ENCODE measurements at places on chromosomes 12 and 14. TPM values are rescaled to one million over a fixed set of nuclear protein-coding genes. Genes with fewer than 3 reads are reported as not detected.

DNA sequence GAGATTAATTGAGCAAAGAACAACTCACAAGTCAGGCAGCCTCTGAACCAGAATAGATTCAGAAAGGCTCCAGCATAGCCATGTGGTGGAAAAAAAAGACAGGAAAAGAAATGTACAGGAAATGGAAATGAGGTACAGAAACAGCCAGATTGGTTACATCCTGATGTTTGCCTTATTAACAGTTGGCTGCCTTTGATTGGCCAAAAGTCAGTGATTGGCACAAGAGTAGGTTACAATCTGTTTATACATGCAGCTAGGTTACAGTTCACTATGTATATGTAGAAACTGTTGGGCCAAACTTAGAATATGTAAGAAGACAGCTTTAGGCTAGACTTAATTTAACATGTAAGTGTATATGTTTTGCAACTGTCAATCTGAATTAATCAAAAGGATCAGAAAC is 118.9 kb downstream of the UNC79 start:
- no peak for DNase-seq

GRCh38 chr14:101489092-101489760 is 72.1 kb upstream of the DIO3 start:
- no peak for DNase-seq

DNA sequence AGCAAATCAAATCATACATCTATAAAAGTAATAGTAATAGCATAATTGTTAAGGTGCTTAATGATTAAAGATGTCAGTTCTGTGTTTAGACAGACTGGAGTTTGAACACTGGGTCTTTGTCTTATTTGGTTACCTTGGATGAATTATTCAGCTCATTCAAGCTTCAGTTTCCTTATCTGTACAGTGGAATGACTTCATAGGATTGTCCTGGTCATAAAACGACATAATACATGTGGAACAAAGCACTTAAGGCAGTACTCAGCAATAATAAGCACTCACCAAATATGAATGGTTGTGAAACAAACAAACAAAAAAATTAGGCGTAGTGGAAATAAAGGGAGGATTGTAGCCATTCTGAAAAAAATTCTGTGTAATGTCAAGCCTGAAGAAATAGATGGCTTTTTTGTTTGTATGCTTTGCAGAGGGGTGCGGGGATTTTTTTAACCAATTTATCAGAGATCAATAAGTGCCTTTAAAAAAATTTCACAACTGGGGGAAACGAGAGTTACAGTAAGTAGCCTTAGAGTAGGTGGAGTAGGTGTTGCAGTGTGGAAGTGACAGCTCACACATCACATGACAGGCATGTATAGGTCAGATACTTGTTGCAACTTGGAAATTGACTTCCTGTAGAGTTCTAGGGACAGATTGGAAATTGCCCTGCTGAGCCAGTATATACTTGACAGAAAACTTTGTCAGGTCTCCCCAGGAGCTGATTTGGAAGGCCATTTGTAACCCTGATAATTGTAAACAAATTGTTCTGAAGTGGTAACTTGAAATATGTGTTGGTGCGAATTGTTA is 157.7 kb downstream of the SLC15A5 start:
- no peak for DNase-seq

DNA sequence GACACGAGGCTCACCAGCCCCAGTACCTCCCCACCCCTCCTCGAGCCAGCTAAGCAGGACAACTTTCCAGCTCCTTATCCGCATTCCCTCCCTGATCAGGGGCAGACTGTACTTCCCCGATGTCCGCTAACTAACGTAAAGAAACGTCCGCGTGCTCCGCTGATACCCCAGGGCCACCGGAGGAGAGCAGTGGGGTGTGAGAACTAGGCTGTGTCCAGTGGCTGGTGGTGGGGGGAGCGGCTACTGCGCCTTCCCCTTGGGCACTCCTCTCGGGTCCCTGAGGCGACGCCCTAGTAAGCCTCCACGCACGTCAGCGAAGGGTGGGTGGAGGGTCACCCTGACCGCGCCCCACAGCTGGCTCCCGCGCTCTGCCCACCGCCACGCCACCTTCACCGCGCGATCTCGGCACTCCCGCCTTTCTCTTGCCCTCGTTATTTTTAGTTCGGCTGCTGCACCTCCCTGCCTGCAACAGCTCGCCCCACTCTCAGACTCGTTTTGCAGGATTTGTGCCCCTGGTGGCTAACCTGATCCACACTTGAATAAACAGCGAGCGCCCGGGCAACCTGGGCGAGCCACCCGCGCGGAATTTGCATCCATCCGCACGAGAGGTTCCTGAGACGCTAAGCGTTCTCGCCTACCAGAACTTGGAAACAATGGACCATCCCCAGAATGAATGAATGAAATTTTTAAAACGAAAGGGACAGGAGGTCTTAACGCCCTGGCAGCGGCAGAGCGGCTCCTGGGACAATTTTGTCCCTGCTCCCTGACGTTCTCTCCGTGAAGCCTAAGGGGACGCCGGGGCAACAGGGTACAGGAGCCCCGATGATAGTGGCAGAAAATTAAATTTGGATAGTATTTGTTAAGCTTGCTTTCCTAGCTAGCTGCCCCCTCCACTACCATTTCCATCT is 6.9 kb upstream of the BMP4 start:
- DNase-seq = peak; percentile 76

DNA sequence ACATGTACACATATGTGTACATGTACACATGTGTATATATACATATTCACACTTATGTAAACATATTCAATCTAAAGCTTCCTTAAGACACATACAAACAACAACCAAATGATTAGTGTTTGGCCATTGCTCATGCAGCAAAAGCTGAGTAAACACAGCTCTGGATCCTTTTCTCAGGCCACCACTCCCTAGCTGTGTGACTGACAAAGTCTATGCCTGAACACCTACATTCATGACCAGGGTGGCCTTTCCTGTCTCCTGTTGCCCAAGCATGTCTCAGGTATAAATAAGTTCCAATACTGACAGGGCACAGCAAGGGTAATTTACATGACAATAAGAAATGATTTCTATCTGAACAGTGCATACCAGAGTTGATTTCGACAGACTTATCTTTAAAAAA is 1.4 kb upstream of the PTPRO start:
- DNase-seq = no peak

GRCh38 chr12:22781339-22781738 is 156.4 kb downstream of the ETNK1 start:
- no peak for DNase-seq

DNA sequence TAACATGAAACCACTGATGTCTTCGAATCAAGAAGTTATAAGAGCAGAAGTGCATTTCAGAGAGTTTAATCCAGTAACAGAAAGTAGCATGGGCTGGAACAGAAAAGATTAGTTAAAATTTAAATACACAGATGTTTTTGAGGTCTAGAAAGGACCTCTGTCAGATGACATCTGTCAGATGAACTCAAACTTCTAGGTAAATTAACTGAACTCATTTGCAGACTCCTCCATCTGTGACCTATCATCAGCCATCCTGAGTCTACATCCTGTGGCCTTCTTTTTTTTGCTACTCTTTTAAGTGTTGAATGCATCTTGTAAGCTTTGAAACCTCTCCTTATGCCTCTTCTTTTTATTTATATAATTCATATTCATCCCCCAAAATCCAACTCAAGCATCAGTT is 53.3 kb downstream of the C2CD5 start:
- DNase-seq = no peak

GRCh38 chr14:64659366-64659765 is 44.9 kb upstream of the PLEKHG3 start:
- DNase-seq = no peak

- no peak for DNase-seq
These were observed 28.1 kb upstream of the IL22 start for GRCh38 chr12:68281322-68282077.

GRCh38 chr14:100904307-100905087 is 975 bp upstream of the RTL1 start:
- DNase-seq = no peak

DNA sequence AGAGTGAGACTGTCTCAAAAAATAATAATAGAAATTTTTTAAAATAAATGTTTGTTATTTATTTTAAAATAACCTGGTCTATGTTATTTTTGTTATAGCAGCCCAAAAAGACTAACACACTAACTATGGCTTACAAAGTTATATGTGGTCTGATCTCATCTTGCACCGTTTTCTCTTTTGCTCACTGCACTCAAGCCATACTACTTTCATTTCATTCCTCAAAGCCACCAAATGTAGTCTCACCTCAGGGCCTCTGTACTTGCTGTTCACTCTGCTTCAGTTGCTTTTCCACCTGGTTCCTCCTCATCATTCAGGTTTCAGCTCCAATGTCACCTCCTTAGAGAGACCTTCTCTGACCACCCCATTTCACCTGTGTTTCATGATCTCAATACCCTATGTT is 55.2 kb upstream of the MDM1 start:
- no peak for DNase-seq

DNA sequence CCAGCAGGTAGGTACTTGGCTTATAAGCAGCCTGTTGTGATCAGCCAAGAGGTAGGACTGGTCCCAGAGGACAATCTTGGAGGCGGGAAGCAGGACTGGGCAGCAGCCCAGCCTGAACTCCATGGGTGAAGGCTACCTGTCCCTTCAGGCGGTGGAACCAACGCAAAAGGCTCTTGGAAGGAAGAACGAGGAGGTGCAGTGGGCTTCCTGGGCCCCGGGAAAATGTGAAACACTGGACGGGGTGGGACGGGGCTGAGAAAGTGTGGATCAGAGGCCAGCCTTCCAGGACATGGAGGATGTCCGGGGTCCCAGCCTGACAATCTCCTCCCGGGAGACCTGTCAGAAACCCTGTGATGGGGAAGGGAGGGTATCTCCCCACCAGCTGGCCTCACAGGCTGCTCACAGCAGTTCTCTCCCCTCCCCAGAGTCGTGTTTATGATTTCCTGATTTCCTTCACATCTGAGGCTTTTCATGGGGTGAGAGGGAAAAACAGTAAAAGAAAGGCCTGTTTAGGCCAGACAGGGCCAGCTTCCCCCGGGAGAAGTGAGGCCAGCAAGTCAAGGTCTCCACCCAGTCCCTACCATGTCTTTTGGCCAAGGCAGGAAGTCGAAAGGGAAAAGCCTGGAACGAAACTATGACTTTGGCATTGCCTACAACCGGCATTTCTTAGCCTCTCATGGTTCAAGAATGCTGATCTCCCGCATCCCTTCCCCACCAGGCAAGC is 11.3 kb downstream of the CMKLR1 start:
- no peak for DNase-seq

The NGB gene
- 12.6 TPM for total RNA-seq

The MARCHF9 gene
- total RNA-seq = 18.8 TPM

The FGF23 gene
- total RNA-seq = not detected

The APOF gene
- not detected for total RNA-seq

The EFS gene
- 32.1 TPM for total RNA-seq

The CLEC12A gene
- total RNA-seq = not detected

Measured in dorsolateral prefrontal cortex (tissue), 122 donors.